ENCODE measurements at places on chromosomes 16 and 17. TPM values are rescaled to one million over a fixed set of nuclear protein-coding genes. Genes with fewer than 3 reads are reported as not detected.

Gene MLKL
- 10.7 TPM for total RNA-seq

GRCh38 chr16:51231702-51232101 is 80.6 kb upstream of the SALL1 start:
- H3K4me1 ChIP-seq, result peaks cover 23% of the 10 kb centered on the region
- H3K4me3 ChIP-seq, result no peak overlapping the region
- H3K36me3 ChIP-seq, result no peaks in the 10 kb centered on the region
- H3K27me3 ChIP-seq, result no peaks in the 10 kb centered on the region
- DNase-seq, result no peak
- no peak overlapping the region for H3K27ac ChIP-seq

DNA sequence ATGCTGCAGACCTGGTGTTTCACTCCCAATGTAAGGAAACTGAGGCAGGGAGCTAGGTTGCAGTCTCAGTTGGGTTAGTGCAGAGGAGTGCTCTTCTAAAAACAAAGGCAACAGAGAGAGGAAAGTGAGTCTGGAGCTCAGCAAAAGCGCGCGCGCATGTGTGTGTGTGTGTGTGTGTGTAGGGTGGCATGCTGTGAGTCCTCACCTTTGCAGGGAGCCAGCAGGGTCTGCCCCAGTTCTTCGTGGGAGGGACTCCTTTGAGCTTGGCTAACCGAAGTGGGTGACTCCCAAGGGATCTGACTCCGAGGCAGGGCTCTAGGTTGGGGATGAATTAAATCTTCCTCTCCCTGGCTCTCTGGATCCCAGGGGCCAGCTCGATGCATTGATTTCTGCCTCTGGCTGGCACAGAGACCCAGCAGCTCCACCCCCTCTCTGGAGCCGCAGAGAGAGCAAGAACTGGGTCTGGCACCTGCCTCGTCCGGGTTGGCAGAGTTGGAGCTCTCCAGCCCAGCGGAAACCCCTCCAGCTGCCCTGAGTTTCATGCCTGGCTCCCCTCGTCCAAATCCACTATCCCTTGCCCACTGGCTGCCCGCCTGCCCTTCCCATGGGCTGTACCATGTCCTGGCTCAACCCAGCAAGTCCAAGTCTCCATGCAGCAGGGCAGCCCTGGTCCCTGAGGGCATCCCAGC is 1.3 kb upstream of the BTBD17 start:
- no peak overlapping the region for H3K4me3 ChIP-seq
- DNase-seq, result no peak
- no peaks in the 10 kb centered on the region for H3K4me1 ChIP-seq
- no peaks in the 10 kb centered on the region for H3K36me3 ChIP-seq
- no peak overlapping the region for H3K27ac ChIP-seq

- H3K4me1 ChIP-seq, result no peaks in the 10 kb centered on the region
- H3K27ac ChIP-seq, result no peak overlapping the region
- H3K4me3 ChIP-seq, result no peak overlapping the region
- no peaks in the 10 kb centered on the region for H3K36me3 ChIP-seq
These were observed 36.1 kb downstream of the NOG start for GRCh38 chr17:56629531-56630075.

Gene LGALS9B
- not detected for total RNA-seq

Gene KRT15
- 0.46 TPM for total RNA-seq

DNA sequence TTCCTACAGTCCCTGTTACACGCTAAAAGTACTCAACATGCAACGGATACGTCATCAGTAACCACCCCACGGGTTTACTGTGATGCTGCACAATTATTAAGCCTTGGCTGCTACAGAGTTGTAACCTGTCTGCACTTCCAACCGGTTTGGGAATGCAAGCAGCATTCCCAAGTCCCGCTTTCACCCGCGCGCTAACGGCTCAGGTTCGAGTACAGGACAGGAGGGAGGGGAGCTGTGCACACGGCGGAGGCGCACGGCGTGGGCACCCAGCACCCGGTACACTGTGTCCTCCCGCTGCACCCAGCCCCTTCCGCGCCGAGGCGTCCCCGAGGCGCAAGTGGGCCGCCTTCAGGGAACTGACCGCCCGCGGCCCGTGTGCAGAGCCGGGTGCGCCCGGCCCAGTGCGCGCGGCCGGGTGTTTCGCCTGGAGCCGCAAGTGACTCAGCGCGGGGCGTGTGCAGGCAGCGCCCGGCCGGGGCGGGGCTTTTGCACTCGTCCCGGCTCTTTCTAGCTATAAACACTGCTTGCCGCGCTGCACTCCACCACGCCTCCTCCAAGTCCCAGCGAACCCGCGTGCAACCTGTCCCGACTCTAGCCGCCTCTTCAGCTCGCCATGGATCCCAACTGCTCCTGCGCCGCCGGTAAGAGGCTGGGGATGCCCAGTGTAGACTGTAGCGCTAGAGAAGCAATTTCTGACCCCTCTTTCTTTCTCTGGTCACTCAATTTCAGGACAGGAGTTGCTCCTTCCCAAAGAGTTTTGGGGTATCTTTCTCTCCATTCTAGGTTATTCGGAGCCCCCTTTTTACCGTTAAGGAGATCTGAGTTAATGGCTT is at the start of gene MT2A:
Gene MT2A (plus strand): TSS at position 542 of the 833 bp plus-strand sequence. CDS start 72 bp downstream, at position 614.
- DNase-seq, result peak; percentile 94
- peak within 1 kb of the TSS; percentile 78 for H3K4me3 ChIP-seq
- no peaks in the 10 kb centered on the region for H3K36me3 ChIP-seq
- H3K4me1 ChIP-seq, result peaks cover 72% of the 10 kb centered on the region
- H3K27me3 ChIP-seq, result no peaks in the 10 kb centered on the region
- H3K27ac ChIP-seq, result peak within 1 kb of the TSS; percentile 93

GRCh38 chr17:50048988-50049387 is 6.9 kb upstream of the ITGA3 start:
- no peak for DNase-seq
- H3K4me3 ChIP-seq, result no peak overlapping the region
- H3K27me3 ChIP-seq, result peaks cover 4% of the 10 kb centered on the region
- no peaks in the 10 kb centered on the region for H3K36me3 ChIP-seq
- no peak overlapping the region for H3K27ac ChIP-seq
- H3K4me1 ChIP-seq, result peaks cover 22% of the 10 kb centered on the region

GRCh38 chr16:49344401-49344800 is 29.2 kb upstream of the C16orf78 start:
- H3K27me3 ChIP-seq, result peaks cover 3% of the 10 kb centered on the region
- DNase-seq, result no peak
- no peak overlapping the region for H3K27ac ChIP-seq

GRCh38 chr16:70399951-70400350 is 38.9 kb downstream of the ST3GAL2 start:
- no peak overlapping the region for H3K27ac ChIP-seq
- peaks cover 23% of the 10 kb centered on the region for H3K4me1 ChIP-seq
- H3K36me3 ChIP-seq, result peaks cover 42% of the 10 kb centered on the region
- no peaks in the 10 kb centered on the region for H3K27me3 ChIP-seq
- no peak overlapping the region for H3K4me3 ChIP-seq
- no peak for DNase-seq

Gene PRCD
- not detected for total RNA-seq

Gene SLC16A13
- 3.0 TPM for total RNA-seq

- H3K4me3 ChIP-seq, result no peak overlapping the region
- no peak overlapping the region for H3K27ac ChIP-seq
- peaks cover 18% of the 10 kb centered on the region for H3K27me3 ChIP-seq
- H3K36me3 ChIP-seq, result no peaks in the 10 kb centered on the region
- no peak for DNase-seq
These were observed 11.4 kb downstream of the SCGB1C2 start for GRCh38 chr17:148757-149156.

DNA sequence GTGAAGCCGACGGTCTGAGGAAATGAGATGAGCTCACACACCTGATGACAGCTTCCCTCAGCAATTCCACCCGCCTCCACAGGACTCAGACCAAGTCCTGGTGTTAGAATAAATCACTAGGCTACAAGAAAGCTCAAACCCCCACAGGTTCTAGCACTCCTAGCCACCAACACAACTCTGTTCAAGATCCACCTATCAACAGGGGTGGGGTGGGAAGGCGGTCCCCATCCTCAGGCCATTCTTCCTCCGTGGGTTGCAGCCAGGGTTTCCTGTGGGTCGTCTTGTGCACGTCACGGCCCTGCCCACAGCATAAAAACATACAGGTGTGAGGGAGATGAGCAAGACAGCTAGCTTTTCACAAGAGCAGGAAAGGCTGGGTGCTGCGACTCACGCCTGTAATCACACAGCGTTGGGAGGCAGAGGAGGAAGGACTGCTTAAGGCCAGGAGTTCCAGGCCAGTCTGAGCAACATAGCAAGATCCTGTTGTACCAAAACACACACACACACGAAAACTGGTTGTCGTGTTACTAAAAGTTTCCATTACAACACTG is 81.1 kb downstream of the ANKRD11 start:
- H3K27ac ChIP-seq, result peak overlapping the region; percentile 23
- H3K27me3 ChIP-seq, result no peaks in the 10 kb centered on the region
- no peak for DNase-seq
- no peak overlapping the region for H3K4me3 ChIP-seq
- peaks cover 99% of the 10 kb centered on the region for H3K4me1 ChIP-seq
- H3K36me3 ChIP-seq, result peaks cover 5% of the 10 kb centered on the region

Gene ASB16
- not detected for total RNA-seq

DNA sequence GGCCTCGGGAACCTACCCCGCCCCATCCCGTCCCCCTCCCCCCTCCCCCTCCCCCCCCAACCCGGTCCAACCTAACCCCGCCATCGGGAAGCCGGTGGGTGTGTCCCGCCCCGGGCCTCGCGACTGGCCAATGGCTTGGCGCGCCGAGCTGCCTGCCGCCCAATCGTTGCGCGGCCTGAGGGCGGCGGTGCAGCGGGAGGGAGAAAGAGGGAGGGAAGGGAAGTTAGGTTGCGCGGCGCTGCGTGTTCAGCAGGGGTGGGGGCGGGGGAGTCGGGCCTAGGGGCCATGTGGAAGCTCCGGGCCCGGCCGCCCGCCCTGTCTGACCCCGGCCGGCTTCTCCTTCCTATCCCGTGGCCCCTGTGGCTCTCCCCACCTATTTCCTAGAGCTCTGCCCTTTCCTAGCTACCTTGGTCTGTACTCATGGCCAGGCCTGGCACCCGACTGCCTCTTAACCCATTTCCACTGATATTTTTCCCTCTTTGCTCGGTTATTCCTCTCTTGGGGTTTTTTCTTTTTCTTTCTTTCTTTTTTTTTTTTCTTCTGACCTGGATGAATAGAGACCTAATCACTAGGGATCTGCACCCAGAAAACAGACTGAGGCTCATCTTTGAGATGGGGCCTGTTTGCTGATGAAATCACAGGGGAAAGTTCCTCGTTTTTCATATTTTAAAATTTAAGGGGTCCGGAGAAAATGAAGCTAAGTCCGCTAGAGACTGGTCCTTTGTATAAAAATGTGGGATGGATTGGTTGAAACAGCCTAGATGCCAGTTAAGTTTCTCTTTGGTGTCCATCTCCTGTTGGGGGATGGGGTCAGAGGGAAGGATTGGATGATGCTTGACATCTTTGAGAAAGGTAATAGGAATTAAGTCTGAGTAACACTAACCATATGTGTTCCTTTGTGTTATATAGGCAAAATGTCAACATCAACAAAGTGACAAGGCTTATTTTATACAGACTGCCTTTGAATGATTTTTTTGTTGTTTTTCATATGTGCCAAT is 1.1 kb downstream of the KPNB1 start:
- H3K4me3 ChIP-seq, result peak overlapping the region; percentile 94
- DNase-seq, result peak; percentile 96
- H3K4me1 ChIP-seq, result peaks cover 65% of the 10 kb centered on the region
- H3K27ac ChIP-seq, result peak overlapping the region; percentile 74
- no peaks in the 10 kb centered on the region for H3K27me3 ChIP-seq

GRCh38 chr17:4807605-4808377 is 839 bp downstream of the PLD2 start:
- H3K27me3 ChIP-seq, result no peaks in the 10 kb centered on the region
- H3K27ac ChIP-seq, result no peak overlapping the region
- peaks cover 4% of the 10 kb centered on the region for H3K36me3 ChIP-seq
- peaks cover 29% of the 10 kb centered on the region for H3K4me1 ChIP-seq
- no peak for DNase-seq

DNA sequence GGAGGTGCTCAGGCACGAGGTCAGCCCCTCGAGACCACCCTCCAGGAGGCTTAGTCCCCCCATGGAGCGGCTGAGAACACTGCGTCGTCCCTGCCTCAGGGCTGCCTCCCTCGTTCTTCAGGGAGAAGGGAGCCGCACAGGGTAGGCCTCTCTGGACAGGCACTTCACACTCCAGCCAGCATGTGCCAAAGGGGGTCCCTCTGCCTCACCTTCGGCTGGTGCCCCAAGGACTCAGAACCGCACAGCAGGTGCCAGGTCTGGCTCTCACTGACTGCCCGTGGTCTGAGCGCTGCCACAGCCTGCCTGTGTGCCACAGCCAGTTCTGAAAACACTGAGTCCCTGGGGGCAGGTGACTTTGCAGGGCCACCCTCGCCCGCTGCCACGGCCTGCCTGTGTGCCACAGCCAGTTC is 7.1 kb downstream of the P2RX5 start:
- no peak overlapping the region for H3K4me3 ChIP-seq
- no peaks in the 10 kb centered on the region for H3K36me3 ChIP-seq
- H3K27ac ChIP-seq, result no peak overlapping the region

GRCh38 chr16:5850632-5851392 is 753.2 kb upstream of the EEF2KMT start:
- no peak overlapping the region for H3K4me3 ChIP-seq
- no peaks in the 10 kb centered on the region for H3K36me3 ChIP-seq
- H3K27ac ChIP-seq, result no peak overlapping the region
- H3K27me3 ChIP-seq, result peaks cover 14% of the 10 kb centered on the region

GRCh38 chr16:10752843-10753523 is 9.3 kb downstream of the NUBP1 start:
- H3K36me3 ChIP-seq, result peaks cover 58% of the 10 kb centered on the region
- H3K4me3 ChIP-seq, result no peak overlapping the region
- H3K4me1 ChIP-seq, result no peaks in the 10 kb centered on the region
- DNase-seq, result no peak

GRCh38 chr16:52353249-52353648 is 193.7 kb downstream of the TOX3 start:
- no peak overlapping the region for H3K4me3 ChIP-seq
- peaks cover 9% of the 10 kb centered on the region for H3K4me1 ChIP-seq
- no peak for DNase-seq
- no peaks in the 10 kb centered on the region for H3K27me3 ChIP-seq

DNA sequence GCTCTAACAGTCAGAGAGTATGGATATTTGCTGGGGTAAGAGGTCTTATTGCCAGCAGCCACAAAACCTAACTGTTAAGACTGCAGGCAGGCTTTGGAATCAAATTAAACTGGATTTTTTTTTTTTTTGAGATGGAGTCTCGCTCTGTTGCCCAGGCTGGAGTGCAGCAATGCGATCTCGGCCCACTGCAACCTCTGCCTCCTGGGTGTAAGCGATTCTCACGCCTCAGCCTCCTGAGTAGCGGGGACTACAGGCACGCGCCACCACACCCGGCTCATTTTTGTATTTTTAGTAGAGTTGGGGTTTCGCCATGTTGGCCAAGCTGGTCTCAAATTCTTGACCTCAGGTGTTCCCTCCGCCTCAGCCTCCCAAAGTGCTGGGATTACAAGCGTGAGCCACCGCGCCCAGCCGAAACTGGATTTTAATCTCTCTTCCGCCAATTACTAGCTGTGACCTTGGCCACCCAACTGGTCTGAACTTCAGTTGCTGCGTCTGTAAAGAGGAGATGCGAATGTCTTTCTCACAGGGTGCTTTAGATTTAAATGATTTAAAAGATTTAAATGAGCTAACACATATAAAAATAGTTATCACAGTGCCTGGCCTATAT is 842 bp downstream of the MRPL10 start:
- peaks cover 18% of the 10 kb centered on the region for H3K36me3 ChIP-seq
- H3K27ac ChIP-seq, result peak overlapping the region; percentile 69
- no peak for DNase-seq
